Left ventricle myocardium inferior (tissue), 1 donor: ENCODE measurements at places on chromosomes 2 and 18. TPM values are rescaled to one million over a fixed set of nuclear protein-coding genes. Genes with fewer than 3 reads are reported as not detected.
A peak's percentile ranks its signal among the peaks of the same experiment; 100 is the strongest.

Gene MC4R
- total RNA-seq = not detected

GRCh38 chr2:219519526-219519916 lies 5.2 kb downstream of the ASIC4 start:
- H3K36me3 ChIP-seq = no peaks in the 10 kb centered on the region
- H3K4me1 ChIP-seq = peaks cover 30% of the 10 kb centered on the region
- H3K27me3 ChIP-seq = peaks cover 98% of the 10 kb centered on the region
- H3K4me3 ChIP-seq = no peak overlapping the region

Gene UGT1A8
- not detected for total RNA-seq

GRCh38 chr18:61420218-61420885 lies 87.1 kb downstream of the CDH20 start:
- H3K4me3 ChIP-seq = no peak overlapping the region
- DNase-seq = no peak
- no peaks in the 10 kb centered on the region for H3K27me3 ChIP-seq
- no peaks in the 10 kb centered on the region for H3K36me3 ChIP-seq
- no peak overlapping the region for H3K27ac ChIP-seq
- no peaks in the 10 kb centered on the region for H3K4me1 ChIP-seq

Gene GALNT5
- 0.19 TPM for total RNA-seq

Gene GNLY
- 1.5 TPM for total RNA-seq

- H3K27ac ChIP-seq = peak overlapping the region; percentile 77
- H3K36me3 ChIP-seq = no peaks in the 10 kb centered on the region
- DNase-seq = no peak
- H3K27me3 ChIP-seq = no peaks in the 10 kb centered on the region
- peaks cover 29% of the 10 kb centered on the region for H3K4me1 ChIP-seq
Observed at GRCh38 chr2:105606081-105606480, 138.6 kb upstream of the NCK2 start.

Gene PSMA8
- not detected for total RNA-seq

Gene PLGLB2
- total RNA-seq = 1.3 TPM

DNA sequence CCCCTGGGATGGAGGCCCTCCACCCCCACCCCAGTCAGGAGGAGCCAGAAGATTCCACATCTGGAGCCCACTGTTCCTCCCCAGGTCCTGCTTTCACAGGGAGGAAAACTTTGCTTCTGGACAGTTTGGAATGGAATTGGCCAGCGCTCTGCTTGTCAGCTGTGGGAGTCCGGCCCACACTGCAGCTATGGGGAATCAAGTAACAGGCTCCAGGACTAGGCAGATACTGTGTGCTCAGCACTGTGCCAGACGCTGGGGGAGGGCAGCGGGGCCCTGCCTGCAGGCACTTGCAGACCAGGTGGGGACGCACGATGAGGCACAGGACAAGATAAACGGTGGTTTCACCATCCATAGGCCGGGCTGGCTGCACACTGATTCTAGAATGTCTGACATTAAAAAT lies 114.0 kb downstream of the STPG4 start:
- DNase-seq = peak; percentile 78
- no peaks in the 10 kb centered on the region for H3K27me3 ChIP-seq
- peak overlapping the region; percentile 2 for H3K4me3 ChIP-seq
- H3K36me3 ChIP-seq = peaks cover 4% of the 10 kb centered on the region
- peaks cover 78% of the 10 kb centered on the region for H3K4me1 ChIP-seq

GRCh38 chr2:178213991-178214390 lies 19.7 kb downstream of the OSBPL6 start:
- H3K36me3 ChIP-seq = no peaks in the 10 kb centered on the region
- no peak for DNase-seq
- H3K4me1 ChIP-seq = no peaks in the 10 kb centered on the region
- H3K4me3 ChIP-seq = no peak overlapping the region
- no peak overlapping the region for H3K27ac ChIP-seq

DNA sequence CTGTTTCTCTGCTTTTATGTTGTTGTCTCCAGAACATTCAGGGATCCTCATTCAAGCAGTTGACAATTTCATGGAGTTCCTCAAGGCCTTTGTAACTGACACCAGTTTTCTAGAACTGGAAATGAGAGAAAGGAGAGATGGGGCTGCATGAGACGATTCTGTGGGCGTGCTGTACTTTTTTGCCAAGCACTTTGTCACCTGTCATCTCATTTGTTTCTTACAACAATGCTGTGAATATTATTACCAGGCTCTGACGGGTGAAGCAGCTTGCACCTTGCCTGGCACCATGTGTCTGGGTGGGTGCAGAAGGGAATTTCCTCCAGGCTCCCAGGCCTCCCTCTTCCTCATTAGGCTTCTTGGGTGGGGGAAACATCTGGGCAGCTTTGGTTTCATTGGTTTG lies 22.2 kb upstream of the ATOH8 start:
- H3K27ac ChIP-seq = no peak overlapping the region
- H3K4me3 ChIP-seq = no peak overlapping the region
- H3K27me3 ChIP-seq = no peaks in the 10 kb centered on the region
- no peaks in the 10 kb centered on the region for H3K36me3 ChIP-seq
- H3K4me1 ChIP-seq = peaks cover 59% of the 10 kb centered on the region

- H3K4me1 ChIP-seq = no peaks in the 10 kb centered on the region
- no peak overlapping the region for H3K4me3 ChIP-seq
- no peaks in the 10 kb centered on the region for H3K36me3 ChIP-seq
Observed at GRCh38 chr2:209791151-209791550, 19.5 kb downstream of the UNC80 start.

Gene POLR1A
- 16.3 TPM for total RNA-seq

DNA sequence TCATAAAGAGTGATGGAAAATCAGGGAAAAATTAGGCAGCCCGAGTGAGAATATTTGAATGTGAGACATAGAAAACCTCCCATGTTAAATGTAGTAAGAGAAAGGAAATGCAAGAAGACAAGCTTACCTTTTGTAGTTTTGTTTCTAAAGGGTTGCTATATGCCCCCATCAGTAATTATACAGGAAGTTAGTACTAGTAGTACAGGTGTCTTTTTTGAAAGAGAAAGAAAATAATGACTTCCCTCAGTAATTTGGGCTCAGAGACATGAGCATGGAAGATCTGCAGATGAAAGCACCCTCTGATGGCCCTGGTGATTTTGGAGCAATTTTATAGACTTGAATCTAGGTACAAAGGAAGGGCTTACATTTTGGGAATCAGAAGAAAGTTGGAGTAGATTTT lies 80.8 kb downstream of the RHBDD1 start:
- DNase-seq = no peak
- H3K4me3 ChIP-seq = no peak overlapping the region
- H3K27ac ChIP-seq = no peak overlapping the region
- H3K4me1 ChIP-seq = peaks cover 4% of the 10 kb centered on the region
- H3K27me3 ChIP-seq = no peaks in the 10 kb centered on the region
- peaks cover 27% of the 10 kb centered on the region for H3K36me3 ChIP-seq

GRCh38 chr2:30862054-30862651 lies 54.9 kb upstream of the CAPN13 start:
- no peaks in the 10 kb centered on the region for H3K27me3 ChIP-seq
- DNase-seq = peak; percentile 29
- H3K36me3 ChIP-seq = no peaks in the 10 kb centered on the region
- no peak overlapping the region for H3K4me3 ChIP-seq

GRCh38 chr2:64609227-64609941 lies 44.3 kb downstream of the SERTAD2 start:
- peak overlapping the region; percentile 82 for H3K27ac ChIP-seq
- peaks cover 25% of the 10 kb centered on the region for H3K4me1 ChIP-seq
- peak; percentile 71 for DNase-seq
- H3K27me3 ChIP-seq = no peaks in the 10 kb centered on the region

GRCh38 chr2:39787950-39788349 lies 8.9 kb upstream of the THUMPD2 start:
- H3K27me3 ChIP-seq = no peaks in the 10 kb centered on the region
- H3K27ac ChIP-seq = no peak overlapping the region
- H3K36me3 ChIP-seq = no peaks in the 10 kb centered on the region
- H3K4me1 ChIP-seq = no peaks in the 10 kb centered on the region
- no peak overlapping the region for H3K4me3 ChIP-seq

DNA sequence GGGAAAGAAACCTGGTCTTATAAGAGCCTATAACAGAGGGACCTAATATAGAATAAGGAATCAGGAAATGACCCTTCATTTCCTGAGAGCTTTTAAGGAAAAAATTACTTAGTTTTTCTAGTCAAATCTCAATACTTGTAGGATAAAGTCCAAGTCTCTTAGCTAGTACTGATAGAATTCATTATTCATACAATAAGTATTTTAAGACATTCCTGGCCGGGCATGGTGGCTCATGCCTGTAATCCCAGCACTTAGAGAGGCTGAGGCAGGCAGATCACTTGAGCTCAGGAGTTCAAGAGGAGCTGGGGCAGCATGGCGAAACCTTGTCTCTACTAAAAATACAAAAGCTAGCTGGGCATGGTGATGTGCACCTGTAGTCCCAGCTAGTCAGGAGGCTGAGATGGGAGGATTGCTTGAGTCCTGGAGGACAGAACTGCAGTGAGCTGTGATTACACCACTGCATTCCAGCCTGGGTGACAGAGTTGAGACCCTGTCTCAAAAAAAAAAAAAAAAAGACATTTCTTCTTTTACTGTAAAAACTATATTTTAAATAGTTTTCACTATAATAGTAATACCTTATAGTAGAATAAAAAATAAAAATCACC lies 3.2 kb downstream of the RAB3GAP1 start:
- peak overlapping the region; percentile 39 for H3K27ac ChIP-seq
- DNase-seq = no peak
- H3K4me1 ChIP-seq = peaks cover 87% of the 10 kb centered on the region
- peaks cover 3% of the 10 kb centered on the region for H3K36me3 ChIP-seq

Gene KCNE4
- 3.1 TPM for total RNA-seq

DNA sequence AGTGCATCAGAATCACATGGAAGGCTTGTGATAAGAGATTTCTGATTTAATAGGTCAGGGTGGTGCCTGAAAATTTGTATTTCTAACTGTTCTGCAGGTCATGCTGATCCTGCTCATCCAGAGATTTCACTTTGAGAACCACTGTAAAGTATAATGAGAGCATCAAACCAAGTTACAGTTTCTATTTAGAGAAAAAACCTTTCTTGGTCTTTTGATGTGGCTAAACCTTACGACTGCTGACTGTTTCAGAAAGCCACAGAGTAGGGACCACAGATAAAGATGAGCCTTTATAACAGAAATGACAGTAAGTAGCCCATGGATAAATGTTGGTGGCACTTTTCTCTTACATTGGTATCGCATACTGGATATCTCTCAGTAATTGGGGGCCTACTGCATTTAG lies 109.4 kb upstream of the FANCL start:
- H3K27me3 ChIP-seq = no peaks in the 10 kb centered on the region
- no peaks in the 10 kb centered on the region for H3K36me3 ChIP-seq
- no peak overlapping the region for H3K27ac ChIP-seq
- DNase-seq = no peak
- H3K4me3 ChIP-seq = no peak overlapping the region

GRCh38 chr18:75400366-75400765 lies 27.1 kb downstream of the SMIM21 start:
- no peak for DNase-seq
- no peak overlapping the region for H3K4me3 ChIP-seq
- no peaks in the 10 kb centered on the region for H3K4me1 ChIP-seq

GRCh38 chr18:76972241-76972640 lies 149.9 kb downstream of the ZNF236 start:
- peaks cover 18% of the 10 kb centered on the region for H3K36me3 ChIP-seq
- H3K4me1 ChIP-seq = peaks cover 2% of the 10 kb centered on the region
- H3K4me3 ChIP-seq = no peak overlapping the region
- H3K27ac ChIP-seq = no peak overlapping the region

Gene NMUR1
- 0.41 TPM for total RNA-seq

Gene CCDC74A
- total RNA-seq = 1.1 TPM

- peaks cover 25% of the 10 kb centered on the region for H3K4me1 ChIP-seq
- peaks cover 18% of the 10 kb centered on the region for H3K27me3 ChIP-seq
- no peak for DNase-seq
- no peak overlapping the region for H3K27ac ChIP-seq
- no peak overlapping the region for H3K4me3 ChIP-seq
Observed at GRCh38 chr18:477565-477964, 22.9 kb downstream of the COLEC12 start.

- H3K36me3 ChIP-seq = peaks cover 81% of the 10 kb centered on the region
- H3K4me3 ChIP-seq = no peak overlapping the region
- H3K27ac ChIP-seq = no peak overlapping the region
- peaks cover 29% of the 10 kb centered on the region for H3K4me1 ChIP-seq
- DNase-seq = no peak
Observed at GRCh38 chr2:24957221-24957620, 14.5 kb downstream of the DNAJC27 start.

Gene TEKT4
- not detected for total RNA-seq

- H3K27me3 ChIP-seq = no peaks in the 10 kb centered on the region
- no peak for DNase-seq
- H3K27ac ChIP-seq = no peak overlapping the region
- H3K36me3 ChIP-seq = no peaks in the 10 kb centered on the region
Observed at GRCh38 chr2:18399601-18400000, 160.9 kb downstream of the RDH14 start.

DNA sequence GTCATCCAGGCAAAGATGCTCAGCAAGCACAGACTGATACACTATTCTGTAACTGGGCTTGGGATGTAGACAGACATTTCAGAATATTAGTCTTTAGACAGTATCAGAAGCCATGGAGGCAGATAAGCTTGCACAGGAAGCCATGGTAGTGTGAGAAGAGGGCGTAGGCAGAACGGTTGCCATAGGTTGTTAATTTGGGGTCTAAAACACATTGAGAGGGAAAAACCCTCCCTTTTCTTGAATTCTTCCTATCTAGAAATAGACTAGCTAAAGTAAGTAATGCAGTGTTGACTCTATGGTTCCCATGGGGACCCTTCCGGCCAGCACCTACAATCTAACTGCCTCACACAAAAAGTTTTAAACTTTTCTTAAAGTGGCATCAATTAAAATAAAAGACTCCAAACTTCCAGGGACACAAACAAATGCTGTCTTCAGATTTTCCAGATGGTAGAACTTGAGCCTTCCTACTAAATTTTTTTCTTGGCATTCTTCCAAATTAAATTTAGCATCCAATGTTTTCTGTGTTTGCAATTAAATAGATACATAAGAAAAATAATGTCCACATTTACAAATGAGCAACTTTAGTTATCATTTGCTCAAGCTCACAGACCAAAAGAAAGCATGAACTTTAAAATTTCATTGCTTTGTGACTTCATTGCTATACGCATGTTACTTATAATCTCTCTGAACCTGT lies 1.9 kb downstream of the PRKRA start:
- H3K4me3 ChIP-seq = peak overlapping the region; percentile 91
- no peaks in the 10 kb centered on the region for H3K27me3 ChIP-seq
- H3K27ac ChIP-seq = peak overlapping the region; percentile 99
- peaks cover 44% of the 10 kb centered on the region for H3K4me1 ChIP-seq

DNA sequence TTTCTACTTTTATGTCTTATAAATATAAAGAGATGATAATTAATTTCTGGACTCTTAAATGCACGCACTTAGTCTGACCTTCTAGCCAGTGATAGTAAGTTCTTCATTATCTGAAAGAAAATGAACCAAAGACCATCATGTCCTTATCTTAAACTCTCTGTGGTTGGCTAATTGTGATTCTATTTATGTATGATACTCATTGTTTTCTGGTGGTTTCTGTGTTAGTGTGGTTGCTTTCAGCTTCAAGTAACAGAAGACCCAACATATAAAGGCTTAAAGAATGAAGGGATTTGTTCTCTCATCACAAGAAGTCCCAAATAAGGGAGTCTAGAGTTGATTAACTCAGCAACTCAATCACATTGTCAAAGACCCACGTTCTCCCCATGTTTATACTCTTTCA lies 225.2 kb upstream of the TANK start:
- no peaks in the 10 kb centered on the region for H3K27me3 ChIP-seq
- DNase-seq = no peak
- no peaks in the 10 kb centered on the region for H3K36me3 ChIP-seq
- H3K4me3 ChIP-seq = no peak overlapping the region

- peaks cover 50% of the 10 kb centered on the region for H3K4me1 ChIP-seq
- no peak overlapping the region for H3K4me3 ChIP-seq
- no peak for DNase-seq
- peak overlapping the region; percentile 65 for H3K27ac ChIP-seq
- no peaks in the 10 kb centered on the region for H3K27me3 ChIP-seq
Observed at GRCh38 chr18:57002627-57003026, 144.3 kb upstream of the BOD1L2 start.
